ENCODE measurements at places on chromosomes 1 and 21.

DNA sequence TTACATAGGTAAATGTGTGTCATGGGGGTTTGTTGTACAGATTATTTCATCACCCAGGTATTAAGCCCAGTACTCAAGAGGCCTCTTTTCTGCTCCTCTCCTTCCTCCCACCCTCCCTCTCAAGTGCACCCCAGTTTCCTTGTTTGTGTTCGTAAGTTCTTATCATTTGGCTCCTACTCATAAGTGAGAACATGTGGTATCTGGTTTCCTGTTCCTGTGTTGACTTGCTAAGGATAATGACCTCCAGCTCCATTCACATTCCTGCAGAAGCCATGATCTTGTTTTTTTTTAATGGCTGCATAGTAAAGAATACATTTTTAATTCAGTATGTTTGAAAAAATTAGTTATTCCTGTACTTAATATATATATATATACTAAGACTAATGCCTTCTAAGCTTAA is 107.7 kb downstream of the CLDN17 start:
- DNase-seq = no peak

DNA sequence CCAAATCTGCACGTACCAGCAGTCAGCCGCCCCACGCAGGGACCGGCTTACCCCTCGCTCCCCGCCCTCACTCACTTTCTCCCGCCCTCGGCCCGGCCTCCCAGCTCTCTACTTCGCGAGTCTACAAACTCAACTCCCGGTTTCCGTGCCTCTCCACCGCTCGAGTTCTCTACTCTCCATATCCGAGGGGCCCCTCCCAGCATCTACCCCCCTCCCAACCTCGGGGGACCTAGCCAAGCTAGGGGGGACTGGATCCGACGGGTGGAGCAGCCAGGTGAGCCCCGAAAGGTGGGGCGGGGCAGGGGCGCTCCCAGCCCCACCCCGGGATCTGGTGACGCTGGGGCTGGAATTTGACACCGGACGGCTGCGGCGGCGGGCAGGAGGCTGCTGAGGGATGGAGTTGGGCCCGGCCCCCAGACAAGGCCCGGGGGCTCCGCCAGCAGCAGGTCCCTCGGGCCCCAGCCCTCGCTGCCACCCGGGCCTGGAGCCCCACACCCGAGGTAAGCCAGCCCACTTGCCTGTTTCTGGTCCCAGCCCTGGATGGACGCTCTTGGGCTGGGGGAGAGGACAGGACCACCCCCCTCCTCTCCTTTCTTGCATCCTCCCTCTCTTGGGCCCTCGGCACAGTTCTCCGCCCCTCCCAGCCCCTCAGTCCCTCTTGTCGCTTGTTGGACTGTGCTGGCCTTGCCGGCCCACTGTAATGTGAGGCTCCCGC is at the start of gene ARTN:
ARTN (plus strand) TSS at position 416 of the 715 bp plus-strand sequence. CDS start 1,856 bp downstream, outside the sequence.
- DNase-seq = no peak

- no peak for DNase-seq
These were observed 33.1 kb upstream of the LMO4 start for GRCh38 chr1:87295445-87296110.

DNA sequence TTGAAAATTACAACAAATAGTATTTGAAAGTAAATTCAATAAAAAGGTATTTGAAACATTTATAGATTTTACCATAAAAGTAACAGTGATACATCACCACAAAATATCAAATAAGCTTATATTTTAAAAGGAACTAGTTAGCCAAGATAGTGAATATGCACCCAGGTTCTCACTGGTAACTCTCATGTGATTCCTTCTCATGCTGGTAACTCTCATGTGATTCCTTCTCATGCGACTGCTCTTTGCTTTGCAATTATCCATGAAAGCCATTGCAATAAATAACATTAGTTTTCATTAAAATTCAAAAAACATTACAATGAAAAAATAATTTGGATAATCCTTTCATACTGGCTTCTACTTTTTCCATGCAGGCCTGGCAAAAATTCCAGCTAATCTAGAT is 75.4 kb downstream of the AHCTF1 start:
- no peak for DNase-seq

DNA sequence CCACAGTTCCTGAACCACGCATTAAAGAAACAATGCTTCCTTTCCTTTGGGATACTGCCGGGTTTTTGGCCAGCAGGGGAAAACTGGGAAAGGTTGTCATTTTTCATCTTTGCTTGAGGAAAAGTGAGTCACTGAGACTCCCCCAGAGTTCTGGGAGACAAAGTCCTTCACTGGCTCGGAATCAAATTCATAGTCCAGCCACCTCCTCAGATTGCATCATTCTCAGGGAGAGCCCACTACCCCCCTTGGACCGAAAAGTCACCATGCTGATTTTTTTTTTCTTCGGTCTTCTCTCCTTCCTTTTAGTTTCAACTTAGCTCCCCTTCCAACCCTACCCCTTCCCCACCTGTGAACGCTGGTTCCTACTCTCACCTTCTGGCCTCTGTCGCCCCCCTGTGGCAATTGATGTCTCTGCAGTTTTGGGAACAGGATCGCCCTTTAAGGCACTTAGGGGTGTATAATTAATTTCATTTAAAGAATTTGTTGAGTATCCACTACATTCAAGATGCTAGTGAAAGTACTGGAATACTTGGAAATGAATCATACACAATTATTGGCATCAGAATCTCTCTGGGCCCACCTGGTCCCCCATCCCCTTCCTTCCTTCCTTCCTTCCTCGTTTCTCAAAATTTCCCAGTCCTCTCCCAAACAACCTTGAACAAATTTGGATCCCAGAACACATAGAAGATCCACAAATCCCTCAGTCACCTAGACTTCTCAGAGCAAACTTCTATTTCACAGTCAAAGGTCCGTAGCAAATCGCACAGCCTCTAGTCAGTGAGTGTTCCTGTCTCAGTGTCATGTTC is 6.9 kb downstream of the ACKR1 start:
- no peak for DNase-seq

DNA sequence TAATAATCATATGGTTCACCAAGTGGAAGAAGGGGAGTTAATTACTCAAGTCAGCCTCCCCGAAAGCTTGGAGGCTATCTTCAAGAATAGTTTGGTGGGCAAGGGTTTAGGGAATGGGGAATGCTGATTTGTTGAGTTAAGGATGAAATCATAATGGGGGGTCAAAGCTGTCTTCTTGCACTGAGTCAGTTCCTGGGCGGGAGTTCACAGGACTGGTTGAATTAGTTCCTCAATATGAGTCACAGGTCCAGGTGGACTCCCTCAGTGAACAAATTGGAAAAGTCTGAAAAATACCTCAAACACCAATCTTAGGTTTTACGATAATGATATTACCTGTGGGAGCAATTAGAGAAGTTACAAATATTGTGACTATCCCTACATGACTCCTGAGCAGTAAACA is 115.2 kb upstream of the COA6 start:
- DNase-seq = no peak

DNA sequence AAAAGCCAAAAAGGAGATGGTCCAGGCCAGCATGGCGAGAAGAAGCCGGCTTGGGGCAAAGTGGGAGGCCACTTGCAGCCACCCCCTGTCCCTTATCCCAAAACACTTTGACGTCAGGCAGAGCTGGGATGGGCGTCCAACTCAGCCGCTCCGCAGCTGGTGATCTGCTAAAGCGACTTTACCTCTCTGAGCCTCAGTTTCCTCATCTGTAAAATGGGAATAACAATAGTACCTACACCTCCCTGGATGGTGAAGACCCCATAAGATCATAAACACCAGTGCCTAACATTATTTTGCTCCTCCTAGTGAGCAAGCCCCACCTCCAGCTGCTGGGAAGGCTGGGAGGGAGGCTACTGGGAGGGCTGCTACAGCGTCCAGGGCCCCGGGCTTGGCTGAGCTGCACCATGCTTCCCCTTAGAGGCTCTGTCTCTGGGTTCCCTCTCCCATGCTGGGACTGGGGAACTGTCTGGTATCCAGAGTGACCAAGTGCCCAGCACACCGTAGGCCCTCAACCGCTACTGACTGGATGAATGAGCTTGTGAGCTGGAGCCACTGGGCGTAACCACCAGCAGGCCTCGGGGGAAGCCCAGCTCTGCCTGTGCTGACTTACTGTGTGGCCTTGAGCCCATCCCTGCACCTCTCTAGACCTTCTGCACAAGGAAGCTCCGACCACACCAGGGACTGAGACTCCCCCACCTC is 18.3 kb downstream of the IFFO2 start:
- no peak for DNase-seq

GRCh38 chr1:97920832-97921571 is at the start of gene DPYD:
Gene DPYD, minus strand, starts transcription at chr1:97921034. Its CDS starts 112 bp downstream, at chr1:97920922.
- DNase-seq = peak; percentile 79

- DNase-seq = no peak
These were observed 27.7 kb downstream of the AGO3 start for GRCh38 chr1:35958558-35958957.

- no peak for DNase-seq
These were observed 25.6 kb downstream of the GPA33 start for GRCh38 chr1:167064621-167065020.

DNA sequence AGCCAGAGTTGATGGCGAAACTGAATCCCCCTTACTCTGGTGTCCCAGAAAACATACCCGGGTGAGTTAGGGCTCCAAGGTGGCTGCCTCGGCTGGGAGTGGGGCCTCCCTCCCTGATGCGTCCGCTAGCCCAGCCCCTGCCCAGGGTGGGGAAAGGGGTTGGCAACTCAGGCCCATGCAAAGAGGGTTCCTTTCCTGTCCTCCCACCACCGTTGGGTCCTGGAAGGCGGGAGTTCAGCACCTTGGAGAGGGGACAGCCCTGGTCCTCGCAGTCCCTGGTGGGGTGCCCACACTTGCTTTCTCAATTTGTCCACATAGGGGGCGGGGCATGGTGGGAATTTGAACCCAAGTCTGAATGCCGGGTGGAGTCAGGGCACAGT is 6.1 kb downstream of the SRM start:
- DNase-seq = no peak

GRCh38 chr1:218299416-218299815 is 14.3 kb downstream of the RRP15 start:
- DNase-seq = no peak

DNA sequence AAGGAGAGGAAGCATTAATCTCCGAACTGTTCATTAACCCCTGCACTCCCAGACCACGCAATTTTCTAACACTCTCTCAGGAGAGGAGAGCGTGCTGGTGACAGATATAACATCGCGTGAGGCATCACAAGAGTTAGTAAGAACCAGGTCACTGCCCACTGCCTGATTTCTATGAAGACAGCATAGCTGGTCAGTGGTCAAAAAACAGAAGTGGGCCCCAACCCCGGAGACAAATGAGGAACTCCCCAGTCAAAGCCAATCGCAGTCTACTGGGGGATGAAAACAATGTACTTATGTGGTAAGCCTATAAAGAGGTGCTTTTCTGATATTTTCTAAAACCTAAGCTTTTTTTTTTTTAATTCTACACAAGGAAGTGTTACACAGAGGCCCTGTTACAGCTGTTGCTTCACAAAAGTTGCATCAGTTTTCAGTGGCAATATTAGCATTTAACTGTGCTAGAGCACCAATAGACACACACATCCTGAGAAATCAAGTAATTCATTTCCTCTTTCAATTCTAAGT is 231.8 kb upstream of the IRF2BP2 start:
- no peak for DNase-seq

DNA sequence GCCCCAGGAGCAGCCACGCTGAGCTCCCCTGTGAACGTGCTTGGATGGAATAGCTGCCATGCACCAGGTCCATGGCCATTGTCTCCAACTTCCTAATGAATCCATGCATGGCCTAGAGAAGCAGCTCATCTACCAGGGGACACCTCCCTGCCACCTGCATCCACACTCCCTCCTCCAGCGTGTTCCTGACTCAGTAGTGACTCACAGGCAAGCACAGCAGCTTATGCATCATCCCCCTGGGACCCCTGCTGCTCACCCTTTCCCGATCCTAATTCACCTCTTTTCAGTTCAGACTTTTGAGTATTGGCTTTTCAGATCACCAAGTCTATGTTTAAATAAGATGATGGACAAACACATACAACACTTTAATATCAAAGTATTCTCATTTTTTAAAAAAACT is 39.9 kb upstream of the TADA1 start:
- DNase-seq = no peak

All from hypothalamus (tissue), 51 donors.